Cerebellum (tissue), 4 donors: ENCODE measurements at places on chromosomes 11 and 22. TPM values are rescaled to one million over a fixed set of nuclear protein-coding genes. Genes with fewer than 3 reads are reported as not detected.

DNA sequence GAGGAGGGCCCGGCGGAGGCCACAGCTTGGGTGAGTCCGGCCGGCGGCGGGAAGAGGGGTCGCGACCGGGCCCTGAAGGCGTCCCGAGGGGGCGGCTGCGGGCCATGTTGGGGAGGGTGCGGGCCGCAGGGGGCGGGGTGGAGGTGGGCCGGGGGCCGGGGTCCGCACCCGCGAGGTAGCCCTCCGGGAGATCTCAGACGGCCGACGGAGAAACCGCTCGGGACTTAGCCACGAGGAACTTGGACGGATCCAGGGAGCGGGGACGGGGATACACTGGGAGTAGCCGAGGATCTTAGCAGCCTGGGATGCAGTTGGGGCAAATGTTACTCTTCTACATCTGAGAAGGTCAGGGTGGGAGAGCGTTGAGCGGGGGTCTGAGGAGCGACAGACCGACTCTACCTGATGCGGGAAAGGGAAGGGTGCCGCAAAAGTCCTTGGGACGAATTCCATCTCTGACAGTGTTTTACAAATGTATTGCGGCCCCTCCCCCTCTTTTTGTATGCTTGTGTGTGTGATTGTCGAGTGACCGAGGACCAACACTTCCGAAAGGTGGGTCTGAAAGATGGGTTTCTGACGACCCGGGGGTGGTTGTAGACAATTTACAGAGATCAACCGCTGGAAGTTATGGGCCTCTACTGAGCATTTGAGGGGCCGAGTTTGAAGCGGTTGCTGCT is 658 bp downstream of the STIP1 start:
- no peak for DNase-seq

GRCh38 chr11:100403816-100404215 is 283.3 kb upstream of the ARHGAP42 start:
- no peak for DNase-seq

DNA sequence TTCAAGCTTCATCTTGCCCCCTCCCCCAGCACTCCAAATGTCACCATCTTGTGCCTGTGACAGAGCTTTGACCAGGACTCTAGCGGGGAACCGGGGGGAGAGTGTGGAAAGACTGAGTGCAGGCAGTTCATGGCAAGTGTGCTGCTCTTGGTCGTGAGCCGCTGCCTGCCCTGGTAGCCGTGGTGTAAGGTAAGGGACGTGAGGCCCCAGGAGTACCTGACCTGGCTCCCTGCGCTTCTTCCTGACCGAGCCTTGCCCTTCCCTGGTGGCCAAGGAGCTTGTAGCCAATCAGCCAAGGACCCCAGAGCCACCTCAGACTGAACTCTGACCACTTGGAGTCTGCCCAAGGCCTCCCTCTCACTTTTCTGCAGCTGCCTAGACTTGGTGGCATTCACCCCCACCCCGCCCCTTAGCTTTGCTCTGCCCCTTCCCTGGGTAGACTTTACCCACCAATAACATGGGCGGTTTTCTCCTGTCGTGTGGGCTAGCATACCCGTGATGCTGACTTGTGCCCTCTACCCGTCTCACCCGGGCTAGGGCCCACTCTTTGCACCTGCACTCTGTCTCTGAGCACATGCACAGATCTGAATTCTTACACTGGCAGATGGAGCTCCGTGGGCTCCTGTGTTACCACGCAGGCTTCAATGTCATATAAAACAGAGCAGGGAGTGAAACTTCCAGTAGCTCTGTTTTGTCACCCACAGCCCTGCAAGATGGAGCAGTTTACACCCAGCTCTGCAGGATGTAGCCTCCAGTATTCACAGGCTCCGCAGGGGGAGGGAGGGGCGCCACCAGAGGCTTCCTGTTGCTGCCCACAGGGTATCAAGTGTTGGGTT is 1.5 kb downstream of the DGKZ start:
- DNase-seq, result no peak

GRCh38 chr11:90257158-90257525 is 34.3 kb upstream of the CHORDC1 start:
- DNase-seq, result no peak

GRCh38 chr22:37638391-37639069 is 939 bp upstream of the SH3BP1 start:
- DNase-seq, result no peak

DNA sequence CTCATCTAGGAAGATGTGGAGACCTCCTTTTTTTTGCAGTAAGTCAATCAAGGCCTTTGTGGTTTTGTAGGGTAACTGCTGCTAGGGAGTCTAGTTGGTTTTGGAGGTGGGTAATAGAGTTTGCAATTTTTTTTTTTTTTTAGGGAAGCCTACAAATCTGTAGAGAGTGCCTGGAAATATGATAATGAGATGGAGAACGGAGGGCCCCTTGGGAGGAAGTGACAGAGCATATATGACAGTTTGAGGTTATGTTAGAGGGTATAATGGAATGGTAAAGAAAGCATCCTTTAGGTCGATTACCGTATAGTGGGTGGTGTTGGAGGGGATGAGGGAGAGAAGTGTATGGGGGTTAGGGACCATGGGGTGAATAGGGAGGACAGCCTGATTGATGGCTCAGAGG is 98.3 kb downstream of the ELP4 start:
- no peak for DNase-seq

DNA sequence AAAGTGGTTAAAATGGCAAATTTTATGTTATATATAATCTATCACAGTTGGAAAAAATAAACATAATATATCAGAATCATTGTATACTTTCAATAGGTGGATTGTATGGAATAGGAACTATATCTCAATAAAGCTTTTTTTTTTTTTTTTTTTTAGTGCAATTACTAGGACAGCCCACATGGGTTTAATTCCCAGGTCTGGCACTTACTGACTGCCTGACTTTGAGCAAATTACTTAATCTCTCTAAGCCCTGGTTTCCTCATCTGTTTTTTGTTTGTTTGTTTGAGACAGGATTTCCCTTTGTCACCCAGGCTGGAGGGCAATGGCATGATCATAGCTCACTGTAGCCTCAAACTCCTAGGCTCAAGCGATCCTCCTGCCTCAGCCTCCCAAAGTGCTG is 26.1 kb upstream of the BAIAP2L2 start:
- no peak for DNase-seq

DNA sequence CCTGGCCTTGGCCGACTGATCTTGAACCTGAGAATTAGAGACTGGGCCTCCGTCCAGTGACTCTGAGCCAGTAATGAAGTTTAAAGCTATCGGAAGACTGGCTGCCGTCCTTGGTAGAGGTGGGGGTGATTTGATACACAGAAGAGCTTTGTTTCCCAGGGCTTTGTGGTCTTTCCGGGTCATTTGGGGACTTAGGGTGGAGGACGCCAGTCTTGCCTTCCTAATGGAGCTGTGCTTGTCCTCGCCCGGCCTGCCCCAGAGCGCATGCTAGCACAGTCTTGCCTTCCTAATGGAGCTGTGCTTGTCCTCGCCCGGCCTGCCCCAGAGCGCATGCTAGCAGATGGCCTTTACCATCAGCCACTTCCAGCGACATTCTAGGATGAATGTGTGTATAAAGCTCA is 65.8 kb downstream of the ST3GAL4 start:
- no peak for DNase-seq

- no peak for DNase-seq
Measured at GRCh38 chr11:20004866-20005265, 155.4 kb downstream of the DBX1 start.

GRCh38 chr11:70358753-70359152 is 39.6 kb upstream of the CTTN start:
- no peak for DNase-seq

GRCh38 chr22:48476577-48476976 is 1351.1 kb downstream of the BRD1 start:
- no peak for DNase-seq

GRCh38 chr11:68092411-68092810 is 28.8 kb downstream of the CHKA start:
- DNase-seq, result no peak

Gene TESMIN
- total RNA-seq, result 3.4 TPM

Gene KMT5B
- total RNA-seq, result 105 TPM

Gene YPEL4
- 1.8 TPM for total RNA-seq

Gene NCR3LG1
- 9.1 TPM for total RNA-seq

Gene GVQW3
- total RNA-seq, result 25.5 TPM

Gene TRIM29
- total RNA-seq, result 0.64 TPM

Gene FOLR2
- 7.3 TPM for total RNA-seq

Gene CST6
- total RNA-seq, result not detected

Gene ARHGAP42
- 21.4 TPM for total RNA-seq

Gene MAJIN
- total RNA-seq, result not detected

Gene DNAJB7
- not detected for total RNA-seq

Gene OR56A3
- total RNA-seq, result not detected

Gene FAM168A
- total RNA-seq, result 71.0 TPM

Gene ZDHHC13
- total RNA-seq, result 22.5 TPM
